ENCODE measurements at places on chromosomes 2 and 18.

GRCh38 chr2:211737282-211737681 is 801.3 kb downstream of the ERBB4 start:
- no peak for DNase-seq

- no peak for DNase-seq
Measured at GRCh38 chr2:17482651-17483050, 35.6 kb downstream of the RAD51AP2 start.

DNA sequence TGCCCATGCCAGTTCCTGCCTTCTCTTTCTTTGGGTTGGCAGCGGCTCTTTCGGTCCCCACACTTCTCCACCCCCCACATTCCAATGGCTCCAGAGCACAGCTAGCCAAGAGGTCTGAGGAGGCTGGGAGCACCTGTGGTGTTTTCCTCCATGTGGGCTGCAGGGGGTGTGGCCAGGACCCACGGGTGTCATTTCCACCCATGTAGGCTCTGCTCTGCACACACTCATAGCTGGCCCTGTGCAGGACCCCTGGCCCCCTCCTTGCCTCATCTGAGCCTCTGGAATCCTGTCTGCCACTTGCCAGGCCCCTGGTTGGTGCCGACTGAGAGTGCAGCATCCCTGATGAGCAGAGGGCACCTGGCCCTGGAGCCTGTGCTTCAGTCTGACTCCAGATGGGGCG is 46.3 kb downstream of the DYSF start:
- no peak for DNase-seq

DNA sequence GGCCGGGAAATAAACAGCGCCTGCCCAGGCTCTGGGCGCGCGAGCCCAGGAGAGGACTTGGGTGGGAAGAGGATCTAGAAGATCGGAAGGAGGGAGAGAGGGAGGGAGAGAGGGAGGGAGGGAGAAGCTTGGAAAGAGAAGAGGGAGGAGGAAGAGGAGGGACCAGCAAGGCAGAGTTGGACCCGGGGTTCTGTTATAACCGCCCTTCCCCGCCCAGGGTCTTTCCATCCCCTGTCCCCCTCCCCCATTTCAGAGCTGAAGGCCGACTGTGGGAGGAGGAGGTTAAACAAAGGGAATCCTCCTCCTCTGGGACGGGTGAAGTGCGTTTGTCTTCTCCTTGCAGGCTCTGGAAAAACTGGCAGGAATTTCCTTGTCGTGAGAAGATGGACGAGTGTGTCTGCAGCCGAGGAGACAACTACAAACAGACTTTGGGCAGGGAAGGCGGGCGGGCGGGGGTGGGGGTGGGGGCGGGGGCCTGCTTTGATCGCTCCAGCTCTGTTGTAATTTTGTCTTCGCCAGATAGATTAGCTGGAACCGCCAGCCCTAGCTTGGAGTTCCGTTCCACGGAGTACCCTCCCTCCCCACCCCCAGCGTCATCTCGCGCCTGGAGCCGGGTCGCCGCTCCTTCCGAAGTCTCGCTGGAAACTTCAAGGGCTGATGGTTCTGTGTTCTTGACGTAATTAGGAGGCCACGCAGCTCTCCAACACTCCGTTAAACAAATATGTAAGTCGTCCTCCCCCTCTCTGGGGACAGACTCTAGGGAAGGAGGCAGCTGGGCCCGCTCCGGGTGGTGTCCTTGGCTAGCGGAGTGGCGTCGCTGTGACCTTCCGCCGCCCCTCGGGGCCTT is 6.4 kb upstream of the SP9 start:
- no peak for DNase-seq

- DNase-seq: no peak
Measured at GRCh38 chr2:232982926-232983668, 30.0 kb downstream of the NGEF start.

GRCh38 chr18:5197032-5197434 is at the start of gene AKAIN1:
TSS of gene AKAIN1 (minus strand) at chr18:5197257. CDS start at chr18:5197053, 204 bp downstream.
- no peak for DNase-seq

- DNase-seq: no peak
Measured at GRCh38 chr18:60892855-60893254, 440.4 kb upstream of the CDH20 start.

DNA sequence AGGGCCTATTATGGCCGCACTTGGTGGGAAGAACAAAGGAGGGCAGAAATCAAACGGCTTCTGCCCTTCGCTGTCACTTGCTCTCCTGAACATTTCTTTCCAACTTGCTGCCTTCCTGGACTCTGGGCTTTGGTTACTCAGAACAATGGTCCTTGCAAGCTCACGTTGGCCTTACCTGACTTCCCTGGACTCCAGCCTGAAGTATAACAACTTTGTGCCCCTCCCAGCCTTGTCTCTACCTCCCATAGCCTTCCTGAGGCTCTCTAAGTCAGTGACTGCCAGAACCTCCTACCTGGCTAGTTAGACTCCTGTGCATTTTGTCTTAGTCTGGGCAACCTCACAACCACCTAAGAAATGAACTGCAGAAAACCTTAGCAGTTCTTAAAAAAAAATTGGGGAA is 30.2 kb upstream of the ITPRID2 start:
- no peak for DNase-seq

GRCh38 chr2:74457129-74457548 is 1.1 kb upstream of the WBP1 start:
- DNase-seq: no peak

GRCh38 chr2:240226672-240227537 is 86.4 kb upstream of the OTOS start:
- no peak for DNase-seq

DNA sequence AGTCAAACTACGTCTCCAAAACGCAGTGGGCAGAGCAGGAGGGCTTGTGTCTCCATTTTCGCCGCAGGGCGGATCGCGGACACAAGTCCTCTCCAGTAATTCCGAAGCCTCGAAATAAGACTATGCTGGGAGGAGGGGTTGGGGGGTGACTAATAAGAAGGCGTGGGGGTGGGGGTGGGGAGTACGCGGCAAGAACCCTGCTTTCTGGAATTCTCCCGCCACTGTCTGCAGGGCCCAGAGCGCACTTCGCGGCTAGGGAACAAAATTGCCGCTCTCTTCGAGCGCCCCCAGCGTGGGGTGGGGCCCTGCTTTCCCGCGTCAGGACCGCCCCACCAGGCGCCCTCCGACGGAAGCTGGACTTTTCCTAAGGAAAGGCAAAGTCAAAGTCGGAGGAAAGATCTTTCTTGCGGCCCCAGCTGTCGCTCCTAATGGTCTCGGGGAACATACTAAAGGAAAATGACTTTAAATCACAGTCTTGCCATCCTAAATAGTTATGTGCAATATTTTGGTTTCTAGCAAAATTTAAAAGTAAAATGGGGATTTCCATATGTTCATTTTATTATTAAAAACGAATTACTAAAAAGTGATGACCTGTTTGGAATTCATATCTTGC is 11.9 kb downstream of the NR4A2 start:
- DNase-seq: no peak

DNA sequence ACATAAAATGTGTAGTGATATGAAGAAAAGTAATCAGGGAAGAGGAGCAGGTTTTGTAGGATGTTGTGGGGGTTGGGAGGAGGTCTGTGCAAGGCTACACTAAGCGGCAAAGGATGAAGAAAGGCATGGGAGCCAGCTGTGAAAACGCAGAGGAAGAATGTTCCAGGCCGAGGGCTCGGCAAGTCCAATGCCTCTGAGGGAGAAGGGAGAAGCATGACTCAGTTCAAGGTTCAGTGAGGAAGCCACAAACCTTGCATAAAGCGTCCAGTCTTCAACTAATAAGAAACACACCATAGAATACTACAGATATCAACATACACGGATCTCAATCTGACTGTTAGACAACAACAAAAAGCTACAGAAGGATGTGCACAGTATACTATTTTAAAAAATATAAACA is 16.2 kb downstream of the EPB41L3 start:
- peak; percentile 74 for DNase-seq

DNA sequence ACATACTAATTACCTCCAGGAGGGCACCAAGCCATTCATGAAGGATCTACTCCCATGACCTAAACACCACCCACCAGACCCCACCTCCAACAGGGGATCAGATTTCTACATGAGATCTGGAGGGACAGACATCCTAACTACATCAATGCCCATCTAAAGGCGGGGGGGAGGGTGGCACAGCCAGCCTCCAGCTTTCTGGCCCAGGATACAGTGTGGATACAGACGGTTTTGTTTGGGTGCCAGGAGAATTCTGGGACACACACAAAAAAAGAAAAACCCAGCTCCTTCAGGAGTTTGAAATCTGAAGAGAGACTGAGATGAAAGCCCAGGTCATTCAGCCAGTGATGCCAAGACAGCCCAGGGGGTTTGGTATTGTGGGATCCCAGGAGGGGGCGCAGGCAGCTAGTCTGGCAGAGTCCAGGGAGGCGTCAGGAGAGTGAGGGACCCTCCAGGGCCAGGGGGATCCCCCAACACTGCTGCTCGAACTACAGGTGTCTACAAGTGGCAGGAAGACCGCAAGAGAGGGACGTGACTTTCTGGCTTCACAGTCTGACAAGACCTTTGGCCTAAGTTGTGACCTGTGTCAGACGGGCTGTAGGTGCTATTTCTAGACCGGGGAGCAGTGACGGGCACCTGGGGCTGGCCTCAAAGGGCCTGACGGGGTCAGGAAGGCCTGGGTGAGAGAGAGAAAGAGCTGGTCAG is 62.1 kb downstream of the NDUFA10 start:
- no peak for DNase-seq

GRCh38 chr2:73212448-73213176 is 1.4 kb upstream of the SMYD5 start:
- DNase-seq: peak; percentile 35

DNA sequence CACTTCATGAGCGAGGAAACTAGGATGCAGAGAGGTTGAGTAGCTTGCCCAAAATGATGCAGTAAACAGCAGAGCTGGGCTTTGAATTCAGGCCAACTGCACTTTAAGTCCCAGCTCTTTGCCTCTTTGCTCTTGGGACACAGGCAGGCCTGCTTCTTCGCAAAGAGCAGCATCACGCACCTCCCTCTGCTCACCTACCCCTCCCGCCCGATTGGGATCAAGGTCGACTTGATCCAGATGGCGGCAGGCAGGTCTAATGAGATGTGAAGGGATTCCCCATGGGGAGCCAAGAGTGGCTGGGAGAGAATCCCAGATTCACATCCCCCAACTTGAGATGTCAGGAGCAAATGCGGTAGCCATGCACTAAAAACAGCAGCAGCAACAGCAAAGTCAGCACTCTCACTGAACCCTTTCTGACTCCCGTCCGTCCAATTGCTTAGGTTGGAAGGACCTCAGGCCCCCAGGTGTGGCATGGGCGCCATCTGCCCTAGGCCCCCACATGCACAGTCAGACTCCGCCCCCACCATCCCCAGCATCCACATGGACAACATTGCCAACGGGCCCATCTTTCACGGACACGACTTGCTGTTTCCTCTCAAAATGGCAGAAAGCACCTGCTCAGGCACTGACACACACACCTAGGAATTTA is 84.3 kb upstream of the MAP4K4 start:
- DNase-seq: no peak

Data from BJ (cell line).